ENCODE measurements at places on chromosomes 2 and 18. TPM values are rescaled to one million over a fixed set of nuclear protein-coding genes. Genes with fewer than 3 reads are reported as not detected.

RMND5A gene
- total RNA-seq, result 22.9 TPM

DNA sequence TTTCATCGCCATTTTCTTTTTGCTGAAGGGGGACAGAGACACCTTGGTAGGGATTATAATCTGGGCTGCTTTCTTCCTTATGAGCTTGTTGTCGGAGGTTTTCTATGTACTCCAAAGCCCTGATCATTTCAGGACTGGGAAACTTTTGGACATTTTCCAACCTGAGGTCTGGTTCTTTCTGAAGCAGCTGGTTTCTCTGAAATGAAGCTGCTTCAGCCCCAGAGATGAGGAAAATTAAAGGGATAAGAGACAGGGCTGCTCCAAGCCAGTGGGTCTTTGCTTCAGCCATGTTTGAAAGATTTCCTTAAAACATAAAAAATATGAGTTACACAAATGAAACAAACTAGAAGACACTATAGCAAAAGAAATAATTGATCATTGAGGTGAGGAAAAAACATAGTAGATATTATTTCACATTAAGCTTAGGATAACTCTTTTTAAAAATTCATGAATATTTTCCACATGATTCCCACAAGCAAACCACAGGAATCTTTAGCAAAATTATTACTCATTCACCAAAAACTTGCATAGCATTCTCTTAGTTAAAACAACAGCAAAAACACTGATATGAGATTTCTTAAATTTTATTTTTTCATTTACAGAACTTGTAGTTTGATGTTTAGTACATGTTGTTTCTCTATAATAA, 3.0 kb downstream of the SCG2 start:
- no peak for DNase-seq

DNA sequence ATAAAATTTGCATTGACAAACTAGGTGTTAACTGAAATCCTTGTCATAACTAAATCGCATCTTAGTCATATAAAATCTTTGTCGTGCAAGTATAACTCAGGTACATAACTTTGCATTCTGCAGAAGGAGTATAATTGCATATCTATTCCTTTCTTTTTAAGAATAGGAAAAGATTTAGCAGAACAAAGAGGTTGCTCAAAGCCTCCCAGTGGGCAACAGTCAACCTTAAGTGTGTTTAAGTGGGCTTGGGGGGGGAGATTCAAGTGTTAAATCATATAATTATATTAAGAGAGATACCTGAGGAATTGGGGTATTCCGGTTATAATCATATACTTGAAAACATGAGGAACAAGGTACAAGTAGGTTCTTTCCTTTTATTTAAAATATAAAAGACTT, 913.3 kb downstream of the CPS1 start:
- no peak for DNase-seq

- DNase-seq, result no peak
Observed at GRCh38 chr2:637406-637776, 39.8 kb downstream of the TMEM18 start.

IL36B gene
- not detected for total RNA-seq

GRCh38 chr18:12410081-12410481, 2.4 kb downstream of the PRELID3A start:
- DNase-seq, result no peak

GRCh38 chr18:457521-458412, 42.7 kb downstream of the COLEC12 start:
- no peak for DNase-seq

DNA sequence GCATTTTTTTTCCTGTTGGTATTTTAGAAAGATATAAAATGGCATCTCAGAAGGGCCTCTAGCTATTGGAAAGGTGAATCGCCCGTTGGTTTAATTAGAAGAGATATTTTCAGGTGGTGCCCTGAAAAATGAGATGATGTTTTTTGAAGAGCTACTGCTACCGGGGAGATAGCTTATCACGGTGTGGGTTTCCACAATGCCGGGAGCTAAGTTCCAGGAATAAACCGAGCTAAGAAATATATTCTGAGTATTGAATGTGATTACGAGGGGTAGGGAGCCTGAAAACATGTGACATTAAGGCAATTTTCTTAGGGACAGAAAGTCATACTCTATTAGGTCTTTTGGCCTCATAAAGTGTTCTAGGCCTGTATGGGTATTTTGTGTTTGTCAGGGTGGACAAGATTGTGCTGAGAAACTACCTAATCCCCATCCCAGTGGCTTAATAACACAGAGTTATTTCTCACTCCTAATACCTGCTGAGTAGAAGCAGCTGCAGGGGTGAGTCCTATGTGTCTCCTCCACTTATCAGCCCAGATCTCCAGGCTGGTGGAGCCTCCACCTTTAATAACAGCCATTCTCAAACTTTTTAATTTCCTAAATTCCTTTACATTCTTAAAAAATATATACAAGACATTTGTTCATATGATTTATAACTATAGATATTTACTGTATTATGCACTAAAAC, 150.2 kb downstream of the LRRTM1 start:
- DNase-seq, result no peak

DNA sequence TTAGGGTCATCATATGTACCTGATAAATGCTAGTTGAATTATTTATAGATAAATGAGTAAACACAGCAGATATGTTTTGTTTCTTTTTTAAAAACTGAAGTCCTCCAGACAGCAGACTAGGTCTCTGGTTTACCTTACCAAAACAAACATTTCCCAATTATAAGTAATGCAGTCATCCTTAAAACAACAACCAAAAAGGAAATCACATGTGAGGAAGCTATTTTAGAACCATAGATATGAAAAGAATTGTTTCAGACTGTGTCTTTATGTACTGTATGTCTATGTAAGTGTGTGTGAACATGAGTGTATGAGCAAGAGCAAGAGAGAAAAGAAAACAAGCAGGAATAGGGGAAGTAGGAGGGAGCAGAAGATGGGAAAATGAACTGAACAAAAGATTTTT, 441.0 kb downstream of the CPS1 start:
- no peak for DNase-seq
